Stimulated activated CD4-positive, alpha-beta T cell treated with anti-CD3 and anti-CD28 coated beads, Interleukin-2, amount 100 ng/mL, for 4 hours (primary cell): ENCODE measurements at places on chromosomes 11 and 22.

GRCh38 chr11:101618709-101619108 lies 34.9 kb upstream of the TRPC6 start:
- no peak for DNase-seq

- no peak for DNase-seq
These were observed 14.3 kb downstream of the ARFGAP2 start for GRCh38 chr11:47162426-47162825.

GRCh38 chr11:32890843-32891656 lies 1.6 kb upstream of the QSER1 start:
- no peak for DNase-seq

- DNase-seq, result no peak
These were observed 16.1 kb upstream of the OR52K1 start for GRCh38 chr11:4466131-4466870.

DNA sequence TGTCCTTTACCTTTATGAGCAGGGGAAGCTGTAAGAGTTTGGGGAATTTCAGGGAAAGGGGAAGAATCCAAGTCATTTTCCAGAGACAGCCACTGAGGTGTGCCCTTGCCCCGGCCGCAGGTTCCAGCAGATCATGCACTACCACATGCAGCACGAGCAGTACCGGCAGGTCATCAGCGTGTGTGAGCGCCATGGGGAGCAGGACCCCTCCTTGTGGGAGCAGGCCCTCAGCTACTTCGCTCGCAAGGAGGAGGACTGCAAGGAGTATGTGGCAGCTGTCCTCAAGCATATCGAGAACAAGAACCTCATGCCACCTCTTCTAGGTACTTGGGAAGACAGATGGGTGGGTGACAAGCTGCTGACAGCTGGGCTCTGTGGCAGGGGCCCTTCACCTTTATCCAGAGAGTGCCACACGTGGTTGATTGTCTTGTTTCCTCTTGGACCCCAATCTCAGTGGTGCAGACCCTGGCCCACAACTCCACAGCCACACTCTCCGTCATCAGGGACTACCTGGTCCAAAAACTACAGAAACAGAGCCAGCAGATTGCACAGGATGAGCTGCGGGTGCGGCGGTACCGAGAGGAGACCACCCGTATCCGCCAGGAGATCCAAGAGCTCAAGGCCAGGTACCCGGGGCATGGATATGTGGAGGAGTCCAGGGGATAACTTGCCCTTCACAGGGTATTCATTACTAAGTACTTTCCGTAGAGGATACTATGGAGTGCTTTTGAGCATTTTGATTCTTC lies 5.8 kb upstream of the HMBS start:
- no peak for DNase-seq

DNA sequence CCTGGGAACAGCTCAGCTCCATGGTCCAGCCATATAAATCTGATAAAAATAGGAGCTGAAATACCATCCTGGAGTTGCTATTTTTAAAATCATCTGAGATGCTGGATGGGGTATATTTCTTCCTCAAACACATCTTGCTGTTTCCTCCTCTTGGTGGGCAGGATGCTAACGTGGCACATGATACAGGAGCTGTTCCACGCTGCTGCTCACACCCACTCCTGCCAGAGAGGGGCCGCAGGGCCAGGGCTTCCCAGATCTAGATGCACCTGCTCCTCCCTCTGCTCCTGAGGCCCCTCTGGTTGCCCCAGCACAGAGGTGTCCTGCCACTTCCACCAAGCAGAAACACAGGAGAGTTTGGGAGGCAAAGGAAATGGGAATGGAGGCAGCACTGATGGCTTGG lies 3.3 kb upstream of the ST3GAL4 start:
- DNase-seq, result no peak
